Memory B cell (primary cell): ENCODE measurements at places on chromosomes 5 and 9.

GRCh38 chr9:92176800-92177185 lies 61.6 kb upstream of the SPTLC1 start:
- DNase-seq, result no peak

GRCh38 chr9:37449862-37450632 lies 15.2 kb downstream of the ZBTB5 start:
- no peak for DNase-seq

DNA sequence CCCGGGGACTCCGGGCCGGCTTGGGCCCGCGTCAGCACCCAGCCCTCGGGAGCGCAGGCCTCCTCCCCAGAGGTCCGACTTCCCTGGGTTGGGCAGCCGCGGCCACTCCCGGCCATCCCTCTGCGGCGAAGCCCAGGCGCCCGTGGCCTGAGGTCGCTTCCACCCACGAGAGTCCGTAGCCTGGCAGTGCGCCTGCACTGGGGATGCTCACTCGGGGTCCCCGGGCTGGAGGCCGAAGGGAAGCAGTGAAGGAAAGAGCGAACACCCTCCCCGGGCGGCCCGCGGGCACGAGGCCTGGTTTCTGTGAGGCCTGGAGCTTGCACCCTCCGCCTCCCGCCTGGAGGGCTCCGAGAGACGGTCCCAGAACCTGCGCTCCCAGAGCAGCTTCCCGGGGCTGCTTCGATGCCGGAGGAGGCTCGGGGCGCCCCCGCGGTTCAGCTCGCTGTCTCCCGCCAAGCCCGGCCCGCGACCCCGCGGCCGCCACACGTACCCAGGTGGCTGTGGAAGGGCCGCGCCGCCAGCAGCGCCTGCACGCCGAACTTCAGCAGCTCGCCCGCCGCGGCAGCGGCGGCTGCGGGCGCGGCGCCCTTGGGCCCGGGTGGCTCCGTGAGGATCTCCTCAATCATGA lies 607 bp downstream of the BARX1 start:
- DNase-seq, result no peak

DNA sequence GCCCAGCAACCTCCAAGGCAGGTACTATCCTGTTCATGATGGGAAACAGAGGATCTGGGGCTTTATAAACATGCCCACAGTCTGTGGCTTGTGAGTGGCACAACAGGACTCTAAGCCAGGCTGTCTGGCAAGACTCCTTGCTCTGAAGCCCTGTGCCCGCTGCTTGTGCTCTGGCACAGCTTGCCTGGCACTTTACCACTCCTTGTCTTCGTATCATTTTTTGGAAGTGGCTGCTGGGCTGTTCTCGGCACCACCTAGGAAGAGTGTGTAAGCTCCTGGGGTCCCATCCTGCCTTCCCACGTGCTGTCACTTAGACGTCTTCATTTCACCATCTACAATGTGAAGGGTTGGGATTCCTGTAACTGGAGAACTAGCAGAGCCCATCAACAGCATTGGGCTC lies 59.3 kb upstream of the GLRX start:
- DNase-seq, result no peak

GRCh38 chr5:4901305-4901811 lies 238.8 kb upstream of the ADAMTS16 start:
- no peak for DNase-seq

DNA sequence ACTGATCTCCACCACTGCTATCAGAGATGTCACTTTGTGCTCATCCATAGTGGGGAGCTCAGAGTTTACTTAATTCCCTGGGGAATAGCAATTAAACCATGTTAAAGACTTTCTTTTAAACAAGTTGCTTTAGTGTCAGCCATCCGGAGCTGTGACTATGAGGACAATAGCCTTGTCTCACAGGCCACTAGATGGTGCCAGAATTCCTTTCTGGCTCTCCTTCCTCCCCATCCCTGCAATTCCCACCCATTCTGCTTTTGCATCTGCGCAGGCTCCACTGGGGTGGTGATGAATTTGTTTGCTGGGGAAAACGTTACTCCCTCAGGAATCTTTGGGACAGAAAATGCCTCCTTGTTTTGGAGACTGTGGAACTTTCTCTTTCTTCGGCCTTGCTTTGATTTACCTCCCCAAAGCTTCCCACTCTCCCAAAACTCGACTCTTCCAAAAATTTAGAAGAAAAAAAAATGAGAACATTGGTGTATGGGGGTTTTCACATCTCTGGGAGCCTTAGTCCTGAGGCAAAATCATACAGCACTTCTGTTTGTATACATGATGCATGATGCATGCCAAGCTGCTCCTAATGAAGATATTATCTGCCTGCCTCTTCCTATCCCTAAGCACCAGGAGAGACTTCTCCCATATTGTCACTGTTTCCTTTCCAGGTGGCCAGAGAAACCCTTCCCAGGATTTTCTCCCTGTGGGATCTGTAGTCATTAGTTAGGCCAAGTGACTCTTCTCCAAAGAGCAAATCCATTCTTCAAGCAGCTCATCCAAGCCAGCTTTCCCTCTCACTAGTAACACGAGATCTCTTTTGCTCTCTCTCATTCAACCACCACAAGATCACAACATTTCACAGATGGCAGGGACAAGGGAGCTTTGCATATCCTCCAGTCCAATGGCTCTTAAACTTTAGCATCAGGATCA lies 466.1 kb downstream of the TLR4 start:
- no peak for DNase-seq

DNA sequence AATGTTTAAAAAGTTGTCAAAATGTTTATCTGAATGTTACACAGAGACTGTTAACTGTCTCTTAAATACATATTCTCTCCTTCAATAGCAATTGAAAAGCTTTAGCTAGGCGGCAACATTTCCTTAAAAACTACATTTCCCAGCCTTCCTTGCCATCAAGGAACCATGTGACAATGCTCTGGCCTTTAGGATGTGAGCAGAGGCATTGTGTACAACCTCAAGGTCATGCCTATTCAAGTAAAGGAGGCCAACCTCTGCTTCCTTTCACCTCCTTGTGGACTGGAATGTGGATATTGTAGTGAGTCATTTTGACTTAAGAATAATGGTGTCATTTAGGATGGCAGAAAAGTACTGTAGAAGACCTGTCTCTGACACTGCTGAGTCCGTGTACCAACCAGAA lies 23.7 kb upstream of the MROH2B start:
- no peak for DNase-seq
